Fibroblast of skin of right quadriceps (primary cell): ENCODE measurements at places on chromosomes 13 and 19.

GRCh38 chr13:41552031-41552430, 94.7 kb downstream of the RGCC start:
- DNase-seq, result no peak

- DNase-seq, result no peak
These were observed 48.3 kb upstream of the AKAP11 start for GRCh38 chr13:42223681-42224080.

- DNase-seq, result no peak
These were observed 523.2 kb downstream of the KLF12 start for GRCh38 chr13:73610799-73611592.

DNA sequence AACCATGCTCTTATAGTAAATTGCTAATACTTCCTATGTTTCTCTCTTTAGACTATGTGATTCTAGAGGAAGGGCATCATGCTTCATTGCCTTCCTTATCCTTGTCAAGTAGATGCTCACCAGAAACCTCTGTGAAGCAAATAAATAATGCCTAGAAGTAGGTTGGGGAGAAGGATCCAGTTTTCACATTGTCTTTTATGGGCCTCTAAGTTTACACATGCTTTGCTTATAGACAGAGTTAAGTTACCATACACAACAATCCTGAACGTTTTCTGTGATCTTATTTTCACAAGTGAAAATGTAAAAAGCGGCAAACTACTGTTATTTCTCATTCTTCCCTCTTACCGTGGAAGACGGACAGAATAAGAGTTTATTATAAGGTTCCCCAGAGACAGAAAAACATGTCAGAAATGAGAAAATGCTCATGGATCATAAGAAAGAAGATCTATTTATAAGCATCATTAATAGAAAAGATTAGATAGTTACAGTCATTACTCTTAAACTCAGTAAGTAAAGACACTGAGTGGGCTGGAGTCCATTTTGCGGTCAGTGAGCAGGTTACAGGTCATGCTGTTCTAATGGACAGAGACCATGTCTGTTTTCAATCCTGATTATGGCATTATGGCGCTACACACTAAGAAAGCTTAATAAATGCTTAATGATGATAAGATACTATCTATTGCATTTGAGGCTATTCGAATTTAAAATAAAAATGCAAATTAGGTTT, 723.9 kb downstream of the PCDH9 start:
- DNase-seq, result no peak

- no peak for DNase-seq
These were observed 323.5 kb downstream of the FOXO1 start for GRCh38 chr13:40342901-40343300.

- peak; percentile 88 for DNase-seq
These were observed 5.0 kb upstream of the IGSF23 start for GRCh38 chr19:44608391-44608821.

DNA sequence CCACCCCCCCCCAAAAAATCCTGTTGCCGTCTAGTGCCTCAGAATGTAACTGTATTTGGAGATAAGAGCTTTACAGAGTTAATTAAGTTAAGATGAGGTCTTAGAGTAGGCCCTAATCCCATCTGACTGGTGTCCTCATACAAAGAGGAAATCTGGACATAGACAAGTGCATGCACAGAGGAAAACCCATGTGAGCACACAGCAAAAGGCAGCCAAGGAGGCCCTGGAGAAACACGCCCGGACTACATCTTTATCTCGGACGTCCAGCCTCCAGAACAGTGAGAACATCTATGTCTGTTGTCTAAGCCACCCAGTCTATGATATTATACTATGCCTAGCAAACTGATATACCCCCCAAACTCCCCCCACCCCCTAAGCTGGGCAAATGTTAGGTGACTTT, 193.8 kb downstream of the KATNAL1 start:
- DNase-seq, result no peak

- no peak for DNase-seq
These were observed 520.1 kb upstream of the ARGLU1 start for GRCh38 chr13:107088061-107088460.

GRCh38 chr19:11047866-11048265, 41.4 kb upstream of the LDLR start:
- DNase-seq, result no peak

DNA sequence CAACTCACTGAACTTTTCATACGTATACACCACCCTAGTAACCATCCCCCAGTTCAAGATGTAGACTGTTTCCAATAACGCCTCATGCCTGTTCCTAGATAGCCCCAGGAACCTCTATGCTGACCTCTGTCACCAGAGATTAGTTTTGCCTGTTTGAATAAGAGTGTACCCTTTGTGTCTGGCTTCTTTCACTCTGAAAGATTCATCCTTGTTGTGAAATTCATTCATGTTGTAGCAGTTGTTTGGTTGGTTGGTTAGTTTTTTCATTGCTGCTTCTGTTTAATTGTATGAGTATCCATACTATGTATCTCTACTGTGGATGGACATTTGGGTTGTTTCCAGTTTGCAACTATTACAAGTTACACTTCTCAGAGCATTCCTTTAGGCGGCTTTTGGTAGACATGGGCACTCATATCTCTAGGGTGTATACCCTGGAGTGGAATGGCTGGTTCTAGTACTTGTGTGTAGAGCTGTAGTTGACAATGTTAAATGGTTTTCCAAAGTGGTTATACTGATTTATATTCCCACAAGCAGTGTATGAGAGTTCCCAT, 1.6 kb downstream of the RNASEH2B start:
- peak; percentile 25 for DNase-seq

- DNase-seq, result no peak
These were observed 19.3 kb upstream of the TCF3 start for GRCh38 chr19:1671716-1672037.

- no peak for DNase-seq
These were observed 22.0 kb upstream of the SLC7A9 start for GRCh38 chr19:32891609-32892008.

- DNase-seq, result peak; percentile 33
These were observed 379 bp upstream of the ZNF470 start for GRCh38 chr19:56566904-56567273.

GRCh38 chr13:109480011-109480955, 306.1 kb downstream of the IRS2 start:
- peak; percentile 28 for DNase-seq

- peak; percentile 20 for DNase-seq
These were observed 39.9 kb downstream of the DOCK9 start for GRCh38 chr13:98937911-98938381.

- no peak for DNase-seq
These were observed 6.0 kb downstream of the SHFL start for GRCh38 chr19:10091895-10092641.

GRCh38 chr13:100789481-100789880, 114.9 kb upstream of the TMTC4 start:
- DNase-seq, result peak; percentile 31

DNA sequence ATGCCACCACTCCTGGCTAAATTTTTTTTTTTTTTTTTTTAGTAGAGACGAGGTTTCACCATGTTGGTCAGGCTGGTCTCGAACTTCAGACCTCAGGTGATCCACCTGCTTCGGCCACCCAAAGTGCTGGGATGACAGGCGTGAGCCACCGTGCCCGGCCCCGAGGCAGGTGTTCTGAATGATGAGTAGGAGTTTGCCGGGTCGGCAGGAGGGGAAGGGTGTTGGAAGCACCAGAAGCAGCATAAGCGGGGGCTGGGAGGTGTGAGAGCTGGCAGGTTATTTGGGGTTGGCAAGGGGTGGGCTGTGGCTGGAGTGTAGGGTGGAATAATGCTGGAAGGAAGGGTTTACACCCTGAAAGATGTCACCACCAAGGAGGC, 1.8 kb downstream of the SPPL2B start:
- no peak for DNase-seq

GRCh38 chr13:27379694-27380641, 44.5 kb upstream of the GTF3A start:
- peak; percentile 37 for DNase-seq

- DNase-seq, result no peak
These were observed 417.1 kb downstream of the LMO7 start for GRCh38 chr13:76053181-76053580.

GRCh38 chr13:27081893-27082679, 89.5 kb downstream of the USP12 start:
- no peak for DNase-seq

- no peak for DNase-seq
These were observed 35.2 kb downstream of the ERICH4 start for GRCh38 chr19:41478171-41478570.

DNA sequence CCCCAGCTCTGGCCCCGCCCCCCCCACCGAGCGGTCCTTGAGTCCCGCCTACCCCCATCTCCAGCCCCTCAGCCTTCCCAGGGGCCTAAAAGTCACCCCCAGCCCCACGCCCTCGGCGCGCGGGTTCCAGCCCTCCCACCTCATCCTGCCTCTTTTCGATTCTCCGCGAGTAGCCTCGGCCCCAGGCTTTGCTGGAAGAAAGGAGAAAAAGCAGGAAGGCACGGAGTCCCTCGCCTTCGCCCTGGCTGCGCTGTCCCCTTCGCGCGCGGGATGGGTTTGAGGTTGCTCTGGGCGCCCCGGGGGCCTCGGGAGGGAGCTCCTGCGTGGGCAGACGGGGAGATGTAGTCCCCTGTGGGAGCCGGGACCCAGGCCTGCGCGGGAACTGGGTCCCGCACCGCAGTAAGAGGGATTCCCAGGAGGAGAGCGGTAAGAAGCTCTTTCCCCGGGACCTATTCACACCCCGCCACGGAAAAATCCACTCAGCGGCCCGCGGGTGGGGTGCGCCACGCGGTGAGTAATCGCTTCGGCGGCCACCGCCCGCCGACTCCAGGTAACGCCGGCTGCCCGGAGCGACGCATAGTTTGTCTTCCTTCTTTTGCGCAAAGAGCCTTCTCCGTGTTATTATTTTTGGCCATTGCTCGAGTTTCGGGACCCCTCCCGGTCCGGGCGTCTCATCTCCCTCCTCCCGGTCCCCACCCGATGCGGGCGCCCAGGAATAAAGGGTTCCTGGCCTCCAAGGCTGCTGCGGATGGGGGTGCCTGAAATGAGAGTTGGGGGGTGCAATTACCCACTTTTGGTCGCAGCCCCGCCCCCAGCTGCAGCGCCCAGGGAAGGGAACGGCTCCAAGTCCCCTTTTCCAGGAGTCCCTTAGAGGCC, 865 bp upstream of the CRLF1 start:
- no peak for DNase-seq

DNA sequence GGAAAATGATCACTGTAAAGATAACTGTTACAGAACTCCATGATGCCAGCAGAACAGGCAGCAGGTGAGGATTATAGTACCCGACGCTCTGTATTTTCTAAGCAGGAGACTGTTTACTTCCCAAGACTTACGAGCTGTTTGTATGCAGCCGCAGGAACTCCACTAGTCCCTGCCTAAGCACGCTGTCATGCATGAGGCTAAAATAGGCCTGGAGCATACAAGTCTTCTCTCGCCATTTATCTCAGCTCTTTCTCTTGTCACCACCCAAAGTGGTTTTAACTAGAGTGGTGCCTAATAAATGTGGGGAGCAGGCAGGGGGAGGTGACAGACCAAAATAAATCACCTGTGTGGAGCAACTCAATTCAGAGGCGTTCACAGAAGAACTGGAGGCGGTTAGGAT, 175.8 kb downstream of the TDRD3 start:
- no peak for DNase-seq

DNA sequence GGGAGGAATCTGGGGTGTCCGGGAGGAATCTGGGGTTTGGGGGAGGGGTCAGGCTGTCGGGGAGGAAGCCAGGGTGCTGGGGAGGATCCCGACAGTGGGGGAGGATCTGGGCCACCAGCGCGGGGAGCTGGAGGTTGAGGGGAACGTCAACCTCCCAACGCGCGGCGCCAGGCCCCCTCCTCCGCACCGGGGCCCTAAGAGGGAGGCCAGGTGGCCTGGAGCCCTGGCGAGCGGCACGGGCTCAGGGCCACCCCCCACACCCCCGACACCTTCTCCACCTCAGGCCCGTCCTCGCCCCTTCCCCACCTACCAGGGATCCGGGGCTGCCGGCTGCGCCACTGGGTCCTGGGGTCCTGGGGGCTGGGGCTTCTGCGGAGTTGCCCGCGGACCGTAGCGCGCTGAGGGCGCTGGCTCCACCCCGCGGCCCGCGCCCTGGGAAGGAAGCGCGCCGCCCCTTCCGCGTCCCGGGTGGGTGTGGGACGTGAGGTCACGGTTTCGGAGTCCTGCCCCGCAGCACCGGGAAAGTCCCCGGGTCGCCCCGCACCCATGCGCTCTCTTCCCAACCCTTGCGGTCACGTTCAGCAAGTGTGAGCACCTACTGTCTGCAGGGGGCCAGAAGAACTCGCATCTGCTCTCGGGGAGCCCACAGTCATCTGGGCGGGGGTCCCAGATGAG, at the start of gene TICAM1:
TICAM1 (minus strand) TSS at position 409 of the 675 bp plus-strand sequence. CDS start 13,335 bp downstream, outside the sequence.
- DNase-seq, result peak; percentile 40

GRCh38 chr13:30865123-30866049, 40.7 kb upstream of the MEDAG start:
- DNase-seq, result peak; percentile 94

GRCh38 chr13:78499802-78500201, 103.5 kb downstream of the POU4F1 start:
- no peak for DNase-seq

DNA sequence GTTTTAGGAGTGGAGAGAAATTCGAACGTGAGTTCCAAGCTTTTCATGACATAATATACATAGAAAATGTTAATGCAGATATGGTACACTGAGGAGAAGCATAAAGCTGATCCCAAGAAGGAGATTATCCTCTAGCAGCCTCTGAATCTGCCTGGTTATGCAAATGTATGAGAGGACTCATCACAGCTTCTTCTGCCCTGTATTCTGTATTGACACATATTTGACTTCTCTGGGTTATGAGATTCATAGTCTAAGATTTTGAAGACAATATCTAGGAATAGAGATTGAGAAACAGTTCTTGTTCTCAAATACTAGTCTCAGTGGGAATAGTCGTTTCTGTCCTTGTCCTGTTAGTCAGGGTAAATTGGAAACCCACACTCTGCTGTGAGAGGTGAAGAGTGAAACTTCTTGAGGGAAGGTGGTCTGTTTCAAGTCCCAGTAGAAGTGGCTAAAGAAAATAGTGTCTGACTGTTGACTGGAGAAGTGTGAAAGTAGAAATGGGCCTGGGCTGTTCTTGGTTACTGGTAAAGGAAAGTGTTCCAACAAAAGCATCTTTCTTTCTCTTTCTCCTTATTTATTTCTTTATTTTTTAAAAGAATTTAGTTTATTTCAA, 1356.6 kb downstream of the SLITRK5 start:
- no peak for DNase-seq

- DNase-seq, result no peak
These were observed 10.7 kb downstream of the AP2S1 start for GRCh38 chr19:46839752-46840497.
